ENCODE measurements at places on chromosomes 5 and 9. TPM values are rescaled to one million over a fixed set of nuclear protein-coding genes. Genes with fewer than 3 reads are reported as not detected.

The GZMA gene
- not detected for total RNA-seq

The KDM3B gene
- 65.1 TPM for total RNA-seq

The DCANP1 gene
- not detected for total RNA-seq

The STPG3 gene
- not detected for total RNA-seq

The WDR38 gene
- not detected for total RNA-seq

The PCDHGA11 gene
- 0.39 TPM for total RNA-seq

The ACTL7A gene
- not detected for total RNA-seq

The PCA3 gene
- total RNA-seq = not detected

The B4GALT1 gene
- 31.4 TPM for total RNA-seq

The C5 gene
- 0.66 TPM for total RNA-seq

The OGN gene
- total RNA-seq = 0.15 TPM

The IFNA21 gene
- not detected for total RNA-seq

The TMEM174 gene
- not detected for total RNA-seq

The BASP1 gene
- total RNA-seq = 0.34 TPM

The CLIC3 gene
- total RNA-seq = 8.4 TPM

The STK32A gene
- 1.2 TPM for total RNA-seq

DNA sequence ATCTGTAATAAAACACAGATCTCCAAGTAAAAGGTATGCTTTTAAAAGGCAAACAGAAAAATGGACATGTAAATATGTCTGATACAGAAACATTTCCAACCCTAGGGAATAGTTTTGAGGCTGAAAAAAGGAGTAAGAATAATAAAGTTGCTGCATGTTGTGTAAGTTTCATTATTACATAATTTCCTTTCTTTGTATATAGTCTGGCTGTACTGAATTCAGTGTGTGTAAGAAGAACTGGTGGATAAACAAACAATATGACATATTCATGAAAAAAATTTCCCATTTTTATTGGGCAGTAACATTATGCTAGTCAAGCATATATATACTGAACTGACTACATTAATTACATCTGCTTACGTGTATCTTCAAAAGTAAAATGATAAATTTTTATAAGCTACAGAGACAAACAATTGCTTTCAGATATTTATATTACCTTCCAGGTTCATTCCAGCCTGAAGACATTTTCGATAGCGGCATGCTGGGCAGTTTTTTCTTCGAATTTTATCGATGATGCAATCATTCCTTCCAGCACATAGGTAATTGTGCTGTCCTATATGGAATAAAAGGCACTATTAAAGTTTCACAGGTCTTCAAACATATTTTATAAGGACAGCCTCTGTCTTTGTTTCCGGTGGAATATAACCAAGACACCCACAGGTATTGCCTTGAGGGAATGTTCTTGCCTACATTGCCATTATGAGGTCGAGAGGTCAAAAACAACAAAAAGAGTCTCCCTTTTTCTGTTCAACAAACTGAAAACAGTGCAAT, 93.6 kb downstream of the NR3C1 start:
- DNase-seq = no peak

- DNase-seq = peak; percentile 81
Measured at GRCh38 chr5:142959683-142960657, 189.8 kb downstream of the ARHGAP26 start.

GRCh38 chr5:60649288-60649917, 50.6 kb downstream of the DEPDC1B start:
- peak; percentile 33 for DNase-seq

DNA sequence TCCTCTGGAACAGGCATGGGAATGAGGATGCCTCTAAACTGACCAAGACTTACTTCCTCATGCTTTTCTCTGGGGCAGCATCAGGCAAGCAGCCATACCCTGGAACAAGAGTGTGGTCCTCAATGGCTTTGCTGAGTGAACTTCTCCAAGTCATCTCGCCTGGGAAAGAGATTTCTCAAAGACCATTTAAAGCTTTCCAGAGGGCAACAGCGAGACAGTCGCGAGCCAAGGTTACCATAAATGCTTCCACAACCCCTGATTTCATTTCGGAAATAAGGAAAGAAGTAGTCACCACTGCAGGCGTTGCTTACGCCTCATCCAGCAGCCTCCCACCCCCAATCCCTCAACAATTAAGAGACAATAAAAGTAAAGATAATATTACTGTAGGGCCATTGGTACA, 1.1 kb upstream of the SNCAIP start:
- no peak for DNase-seq

GRCh38 chr5:42566652-42567295, 143.5 kb downstream of the GHR start:
- DNase-seq = no peak

GRCh38 chr5:113336975-113337374, 97.8 kb downstream of the TSSK1B start:
- peak; percentile 70 for DNase-seq

GRCh38 chr5:2757563-2758351, 6.3 kb upstream of the IRX2 start:
- DNase-seq = no peak

DNA sequence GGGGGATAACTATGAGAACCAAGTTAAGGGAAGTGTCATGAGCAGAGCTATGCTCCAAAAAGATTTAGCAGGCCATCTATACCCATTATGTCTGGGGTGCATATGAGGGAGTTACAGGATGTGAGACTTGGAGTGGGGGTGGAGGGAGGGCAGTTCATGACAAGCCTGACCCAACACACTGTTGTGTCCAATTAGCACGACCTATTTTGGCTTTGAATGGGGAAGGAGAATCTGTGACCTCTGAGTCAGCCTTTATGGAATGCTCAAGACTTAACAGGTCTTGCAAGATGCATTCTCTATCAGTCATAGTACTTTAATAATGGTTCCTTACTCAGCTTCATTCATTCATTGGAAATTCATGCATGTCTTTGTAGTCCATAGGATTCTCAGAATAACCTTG, 71.7 kb downstream of the GRIA1 start:
- no peak for DNase-seq

- no peak for DNase-seq
Measured at GRCh38 chr5:37396352-37396751, 17.2 kb downstream of the WDR70 start.

DNA sequence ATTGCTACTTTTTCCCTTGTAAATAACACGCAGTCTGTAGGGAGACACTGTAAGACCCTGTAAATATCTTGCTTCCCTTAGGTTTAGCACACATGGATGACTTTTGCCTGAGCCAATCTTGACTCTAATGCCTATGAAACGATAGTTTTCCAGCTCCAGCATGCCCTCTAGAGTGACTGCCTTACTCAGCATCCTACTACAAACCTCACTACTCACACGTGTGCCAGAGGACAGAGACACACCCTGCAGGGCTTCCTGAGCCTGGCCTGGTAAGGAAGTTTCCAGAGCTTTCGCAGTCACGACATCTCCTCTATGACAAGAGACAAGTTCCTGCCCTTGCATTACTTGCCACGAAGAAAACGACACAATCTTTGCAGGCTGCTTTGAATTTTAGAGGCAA, 138.1 kb downstream of the ATPSCKMT start:
- DNase-seq = peak; percentile 21

DNA sequence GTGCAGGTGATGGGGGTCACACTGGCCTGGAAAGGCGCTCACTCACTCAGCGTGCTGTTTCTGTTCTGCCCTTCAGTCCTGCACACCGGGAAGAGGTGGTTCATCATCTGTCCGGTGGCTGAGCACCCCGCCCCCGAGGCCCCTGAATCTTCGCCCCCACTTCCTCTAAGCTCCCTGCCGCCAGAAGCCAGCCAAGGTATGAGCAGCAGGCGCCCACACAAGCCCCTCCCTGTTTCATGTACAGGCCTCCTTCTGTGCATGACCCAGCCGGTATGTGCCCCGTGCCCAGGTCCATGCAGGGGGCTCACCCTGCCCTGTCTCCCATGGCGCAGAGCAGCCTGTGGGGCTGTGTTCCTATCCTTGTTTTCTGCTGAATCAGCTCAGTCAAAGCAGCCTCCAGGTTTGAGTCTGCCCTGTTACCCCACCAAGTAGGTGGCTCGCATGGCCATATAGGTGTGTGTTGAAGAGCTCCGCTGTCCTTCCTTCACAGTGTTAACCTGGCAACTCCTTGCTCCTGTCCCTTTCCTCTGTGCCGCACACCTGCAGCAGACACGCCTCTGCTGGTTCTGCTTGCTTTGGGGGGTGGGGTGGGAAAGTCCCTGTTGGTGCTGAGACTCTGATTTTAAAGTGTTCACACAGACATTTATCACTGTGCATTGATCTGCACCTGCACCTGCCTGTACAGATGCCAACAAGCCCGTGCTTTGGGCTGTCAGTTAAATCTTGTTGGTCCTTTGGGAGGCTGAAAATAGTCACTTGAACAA, 84.8 kb downstream of the WNK2 start:
- DNase-seq = no peak

DNA sequence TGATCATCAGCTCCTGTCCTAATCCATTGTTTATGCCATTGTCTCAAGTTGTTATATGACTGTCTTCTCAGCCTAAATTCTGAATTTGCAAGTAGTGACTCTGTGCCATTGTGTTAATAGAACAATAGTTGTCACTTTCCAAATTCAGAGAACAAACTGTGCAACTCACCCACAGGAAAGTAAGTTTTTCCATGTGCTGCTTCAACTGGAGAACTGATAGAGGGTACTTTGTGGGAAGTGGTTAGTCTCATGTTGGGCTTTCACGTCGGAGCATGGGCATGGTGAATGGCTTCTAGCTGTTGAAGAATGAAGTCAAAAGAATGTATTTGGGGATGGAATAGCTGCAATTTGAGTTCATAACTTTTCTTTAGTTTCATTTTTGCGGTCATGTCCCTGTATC, 146.0 kb downstream of the CD180 start:
- DNase-seq = no peak

DNA sequence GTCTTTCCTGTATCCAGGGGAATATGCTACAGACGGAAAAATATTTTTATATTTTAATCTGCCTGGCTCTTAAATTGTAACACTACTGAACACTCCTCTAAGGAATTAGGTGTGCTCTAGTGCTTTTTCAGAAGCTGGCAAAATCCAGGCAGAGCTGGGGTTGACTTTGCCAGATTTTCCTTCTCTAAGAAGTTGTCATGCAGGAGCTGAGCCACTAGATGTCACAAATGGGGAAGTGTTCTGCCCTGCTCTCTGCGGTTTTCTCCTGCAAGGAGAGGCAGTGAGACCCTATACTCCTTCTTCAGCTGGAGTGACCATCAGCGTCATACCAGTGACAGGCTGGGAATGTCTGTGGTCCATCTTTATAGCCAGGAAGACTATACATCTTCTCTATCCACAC, 112.5 kb downstream of the HAPLN1 start:
- DNase-seq = peak; percentile 38

DNA sequence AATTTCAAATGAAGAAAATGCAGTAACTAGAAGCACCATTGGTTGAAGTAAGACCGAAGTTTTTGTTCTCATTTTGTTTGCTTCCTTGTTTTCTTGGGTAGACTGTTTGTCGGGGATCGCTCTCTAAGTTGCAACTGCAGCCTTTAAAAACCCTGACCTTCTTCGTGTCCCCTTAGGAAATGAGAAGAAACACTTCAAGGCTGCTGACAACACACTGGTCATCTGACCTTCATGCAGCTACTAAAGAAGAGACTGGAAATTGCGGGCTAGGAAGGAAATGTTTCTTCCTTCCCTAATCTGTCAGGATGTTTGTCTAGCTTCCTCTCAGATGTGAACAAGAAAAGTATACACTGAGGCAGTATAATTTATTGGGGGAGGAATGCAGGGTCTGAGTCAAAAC, 50.7 kb upstream of the CHSY3 start:
- DNase-seq = no peak

- DNase-seq = peak; percentile 49
Measured at GRCh38 chr9:19999491-20000057, 210.7 kb upstream of the SLC24A2 start.

GRCh38 chr9:27784847-27785713, 211.8 kb upstream of the C9orf72 start:
- DNase-seq = no peak

GRCh38 chr5:91143840-91144239, 239.3 kb downstream of the ARRDC3 start:
- DNase-seq = no peak

- no peak for DNase-seq
Measured at GRCh38 chr9:128409978-128410377, 10.7 kb upstream of the CERCAM start.

DNA sequence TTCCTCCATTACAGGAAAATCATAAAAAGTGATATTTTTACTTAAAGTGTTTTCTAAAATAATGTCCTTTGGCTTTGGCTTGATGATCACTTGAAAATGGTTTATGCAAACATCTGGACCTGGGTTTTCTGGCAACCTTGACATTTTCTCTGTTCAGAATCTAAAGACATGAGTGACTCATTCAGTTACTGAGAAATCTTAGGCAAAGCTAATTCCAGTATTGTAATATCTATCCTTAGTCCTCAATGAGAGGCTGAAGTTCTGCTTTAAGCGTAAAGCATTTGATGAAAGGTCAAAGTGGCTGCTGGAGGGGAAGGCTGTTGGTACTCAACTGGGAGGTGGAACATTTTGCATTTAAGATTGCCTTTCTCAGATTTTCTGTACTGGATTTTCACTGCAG, 2.3 kb downstream of the MAN2A1 start:
- DNase-seq = no peak

GRCh38 chr9:136482793-136483588, at the start of gene SEC16A:
Gene SEC16A (minus strand): TSS chr9:136483040. CDS start chr9:136477615, 5,425 bp downstream.
- peak; percentile 97 for DNase-seq

DNA sequence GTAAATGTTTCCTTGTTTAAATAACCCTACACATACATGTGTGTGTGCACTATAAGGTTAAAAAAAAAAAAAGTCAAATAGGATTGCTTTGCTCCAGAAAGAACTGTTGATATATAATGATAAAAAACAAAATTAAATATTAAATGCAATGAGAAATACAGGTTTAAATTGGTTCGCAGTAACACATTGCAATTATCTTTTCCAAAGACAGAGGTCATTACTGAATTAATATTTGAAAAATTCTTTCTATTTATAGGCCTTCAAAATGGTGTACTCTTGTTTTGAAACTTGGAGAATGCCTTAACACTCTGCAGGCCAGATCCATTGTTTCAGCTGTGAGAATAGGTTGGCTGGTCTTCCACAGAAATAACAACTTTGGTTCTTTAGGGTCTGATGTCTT, 319.0 kb upstream of the NUDT12 start:
- DNase-seq = no peak

GRCh38 chr9:116572095-116572748, 114.9 kb upstream of the TRIM32 start:
- peak; percentile 33 for DNase-seq

GRCh38 chr9:129910628-129911567, 75.6 kb downstream of the USP20 start:
- peak; percentile 95 for DNase-seq

GRCh38 chr9:68793605-68794343, 88.7 kb downstream of the PIP5K1B start:
- DNase-seq = no peak

DNA sequence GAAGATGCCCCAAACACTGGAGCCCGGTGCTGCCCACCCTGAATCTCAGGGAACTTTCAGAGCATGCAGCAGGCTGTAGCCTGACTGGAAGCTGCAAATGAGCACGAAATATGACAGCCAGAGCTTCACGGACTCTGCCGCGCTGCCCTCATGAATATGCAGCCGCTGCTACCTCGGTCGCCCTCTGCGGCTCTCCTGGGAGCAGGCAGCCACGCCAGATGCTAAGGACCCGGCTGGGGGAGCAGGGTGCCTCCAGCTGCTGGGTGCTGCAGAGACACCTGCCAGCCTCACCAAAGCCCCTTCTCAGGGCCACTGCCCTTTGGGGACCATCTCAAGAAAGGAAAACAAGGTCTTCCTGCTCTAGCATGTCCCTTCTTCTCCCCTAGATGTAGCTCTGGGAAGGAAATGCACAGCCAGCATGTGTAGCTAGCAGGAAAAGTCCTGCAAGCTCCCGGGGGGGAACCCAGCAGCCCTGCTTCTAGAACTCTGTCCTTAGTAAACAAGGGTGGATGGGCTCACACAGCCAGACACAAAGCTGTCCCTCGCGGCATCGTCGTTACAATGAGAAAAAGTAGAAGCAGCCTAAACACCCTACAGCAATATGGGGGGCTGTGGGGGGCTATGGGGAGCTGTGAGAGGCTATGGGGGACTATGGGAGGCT, 56.8 kb upstream of the OLFM1 start:
- no peak for DNase-seq
